ENCODE measurements at places on chromosomes 6 and 20.

- DNase-seq = no peak
Measured at GRCh38 chr20:56986931-56987720, 279.3 kb downstream of the BMP7 start.

DNA sequence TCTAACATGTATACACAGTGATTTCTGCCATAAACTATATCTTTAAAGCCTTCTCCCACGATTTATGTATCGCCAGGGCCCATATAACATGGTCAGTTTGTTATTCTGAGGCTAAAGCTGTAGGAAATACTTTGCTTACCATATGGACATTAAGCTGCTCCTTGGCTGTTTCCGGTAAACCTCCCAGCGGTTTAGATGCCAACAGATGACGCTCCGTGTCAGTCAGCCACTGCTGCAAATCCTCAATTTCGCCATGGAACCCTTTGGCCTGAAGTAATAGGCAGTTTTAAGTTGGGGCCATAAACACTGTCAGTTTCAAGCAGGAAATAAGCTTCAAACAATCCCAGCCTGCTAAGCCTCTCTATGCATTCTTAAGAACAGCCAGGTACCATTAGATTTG is 145.4 kb downstream of the DST start:
- DNase-seq = no peak

- no peak for DNase-seq
Measured at GRCh38 chr6:28929887-28930620, 6.3 kb upstream of the TRIM27 start.

DNA sequence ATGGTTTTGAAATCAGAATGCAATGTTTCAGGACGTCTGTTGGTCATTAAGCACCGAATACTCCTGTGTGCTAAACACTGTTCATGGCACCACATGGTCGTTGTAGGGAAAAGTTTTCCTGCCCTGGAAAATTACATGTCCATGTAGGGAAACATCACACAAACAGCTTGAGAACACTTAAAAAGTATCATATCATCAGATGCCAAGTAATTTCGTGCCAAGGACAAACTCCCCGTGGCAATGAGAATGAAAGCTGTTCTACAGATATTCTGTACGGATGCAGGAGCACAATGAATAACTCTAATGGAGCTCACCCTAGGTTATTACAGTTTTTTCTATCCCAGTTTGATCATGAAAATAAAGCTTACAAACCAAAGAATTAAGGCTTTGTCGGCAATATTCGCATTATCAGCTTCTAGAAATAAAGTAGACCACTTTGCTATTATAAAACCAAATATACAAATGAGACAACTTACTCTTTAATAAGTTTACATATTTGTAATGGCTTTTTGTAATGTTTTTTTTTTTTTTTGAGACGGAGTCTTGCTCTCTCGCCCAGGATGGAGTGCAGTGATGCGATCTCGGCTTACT is 4.6 kb upstream of the DST start:
- DNase-seq = no peak

DNA sequence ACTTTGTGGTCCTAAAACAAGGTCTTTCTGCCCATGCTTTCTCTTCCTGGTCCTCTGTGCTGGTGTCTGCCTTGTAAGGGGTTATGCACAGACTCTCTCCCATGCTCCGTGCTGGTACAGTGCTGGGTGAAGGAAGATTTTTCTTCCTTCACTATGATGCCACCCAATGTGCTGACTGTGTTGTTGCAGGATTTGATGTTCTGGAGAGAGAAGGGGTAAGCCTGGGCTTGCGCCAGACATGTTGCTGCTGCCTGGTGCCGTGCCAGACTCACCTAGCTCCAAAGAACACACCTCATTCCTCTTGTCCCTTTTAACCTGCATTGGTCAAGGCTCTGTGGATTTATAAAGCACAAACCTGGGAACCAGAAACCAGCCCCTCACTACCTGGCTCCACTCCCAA is 28.4 kb upstream of the ARMH2 start:
- DNase-seq = no peak

GRCh38 chr6:130593200-130593599 is 227.4 kb downstream of the TMEM200A start:
- DNase-seq = no peak

GRCh38 chr6:86423571-86423970 is 513.8 kb upstream of the HTR1E start:
- DNase-seq = no peak

- no peak for DNase-seq
Measured at GRCh38 chr6:17125407-17125806, 23.6 kb downstream of the STMND1 start.

DNA sequence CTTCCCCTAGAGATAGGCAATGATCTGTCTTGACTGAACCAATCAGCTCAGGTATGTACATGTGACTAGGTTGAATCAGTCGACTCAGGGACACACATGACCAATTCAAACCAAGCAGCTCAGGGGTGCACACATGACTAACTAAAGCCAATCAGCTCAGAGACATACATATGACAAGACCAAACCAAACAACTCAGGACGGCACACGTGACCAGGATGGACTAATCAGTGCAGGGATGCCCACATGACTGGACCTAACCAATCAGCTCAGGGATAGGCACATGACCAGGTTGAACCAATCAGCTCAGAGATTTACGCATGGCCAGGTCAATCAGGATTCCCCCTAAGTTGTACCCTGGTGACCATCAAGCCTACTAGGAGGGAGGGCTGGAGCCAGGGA is 310.3 kb downstream of the CDH26 start:
- no peak for DNase-seq

DNA sequence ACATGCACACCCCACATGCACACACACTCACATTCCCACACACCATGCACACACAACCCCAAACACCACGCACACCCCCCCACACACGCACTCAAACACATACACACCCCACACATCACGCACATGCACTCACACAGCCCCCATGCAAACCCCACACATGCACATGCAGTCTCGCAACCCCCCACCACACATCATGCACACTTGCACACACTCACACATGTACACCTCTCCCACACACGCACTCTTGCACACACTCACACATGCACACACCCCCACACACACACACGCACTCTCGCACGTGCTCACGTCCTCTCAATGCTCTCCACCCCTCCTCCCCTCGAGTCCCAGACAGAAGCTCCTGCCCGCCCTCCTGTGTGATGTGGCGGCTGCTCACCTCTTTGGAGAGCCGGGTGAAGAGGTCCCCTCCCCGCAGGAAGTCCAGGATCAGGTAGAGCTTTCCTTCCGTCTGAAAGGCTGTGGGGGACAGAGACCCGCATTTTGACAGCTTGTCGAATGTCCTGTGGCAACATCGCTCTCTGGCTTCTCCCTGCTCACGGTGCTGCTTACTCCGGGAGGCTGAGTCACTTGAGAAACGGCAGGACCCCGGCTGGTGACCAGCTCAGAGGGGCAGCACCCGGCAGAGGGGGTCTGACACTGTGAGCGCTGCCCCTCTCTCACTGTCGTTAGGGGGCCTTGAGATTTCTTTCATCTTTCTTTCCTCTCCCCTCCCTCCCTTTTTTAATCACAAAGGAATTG is 78.5 kb downstream of the RAMACL start:
- no peak for DNase-seq

DNA sequence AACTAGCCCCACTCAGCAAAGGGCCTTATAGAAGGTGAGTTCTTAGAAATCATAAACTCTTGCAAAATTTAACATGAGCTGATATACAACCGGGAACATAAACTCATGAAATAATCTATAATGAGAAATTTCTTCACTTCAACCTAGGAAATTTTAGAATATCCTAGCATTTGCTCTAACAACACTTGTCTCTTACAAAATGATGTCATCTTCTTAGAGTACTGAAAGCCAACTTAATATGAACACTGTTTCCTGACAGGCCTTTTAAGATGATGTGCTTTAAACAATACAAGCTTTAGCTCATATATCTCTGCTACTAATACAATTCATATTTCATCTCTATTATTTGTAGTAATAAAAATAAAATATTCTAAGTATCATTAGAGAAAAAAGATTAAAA is 932 bp downstream of the PACRG start:
- DNase-seq = no peak

DNA sequence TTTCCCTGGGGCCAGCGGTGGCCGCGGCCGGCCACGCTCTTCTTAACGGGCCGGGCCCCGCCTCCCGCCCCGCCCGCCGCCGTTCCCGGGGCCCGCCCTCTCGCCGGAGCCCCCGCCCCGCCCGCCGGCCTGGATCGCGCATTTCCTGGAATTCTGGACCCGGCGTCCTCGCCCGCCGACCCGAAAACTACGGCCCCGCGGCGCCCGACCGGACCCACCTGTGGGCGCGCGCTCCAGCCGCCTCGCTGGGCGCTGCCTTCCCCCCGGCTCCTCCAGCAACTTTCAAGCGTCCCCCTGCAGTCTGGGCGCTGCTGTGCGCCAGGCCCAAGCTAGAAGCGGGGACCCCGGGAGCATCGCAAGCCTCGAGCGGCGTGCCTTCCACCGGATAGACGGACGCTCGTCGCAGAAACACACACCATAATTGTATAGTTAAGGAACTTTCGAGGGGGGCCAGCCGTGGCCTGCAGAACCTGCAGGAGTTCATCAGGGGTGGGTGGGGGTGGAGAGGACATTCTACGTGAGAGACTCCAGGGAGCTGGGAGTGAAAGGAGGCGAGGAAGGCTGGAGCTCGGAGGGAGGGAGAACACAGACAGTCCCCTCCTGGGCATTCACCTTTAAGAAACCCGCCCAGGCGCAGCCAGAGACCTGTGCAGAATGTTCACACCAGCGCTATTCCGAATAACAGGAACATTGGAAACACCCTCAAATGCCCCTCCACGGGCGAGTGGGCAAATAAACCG is at the start of gene ADA:
TSS of gene ADA (minus strand) at position 16 of the 740 bp plus-strand sequence. CDS start 92 bp downstream, outside the sequence.
- no peak for DNase-seq

GRCh38 chr6:144106206-144106605 is 10.8 kb upstream of the SF3B5 start:
- DNase-seq = no peak

GRCh38 chr6:36516559-36516958 is 30.7 kb downstream of the STK38 start:
- DNase-seq = no peak

- no peak for DNase-seq
Measured at GRCh38 chr6:108250240-108250866, 10.5 kb downstream of the SNX3 start.

DNA sequence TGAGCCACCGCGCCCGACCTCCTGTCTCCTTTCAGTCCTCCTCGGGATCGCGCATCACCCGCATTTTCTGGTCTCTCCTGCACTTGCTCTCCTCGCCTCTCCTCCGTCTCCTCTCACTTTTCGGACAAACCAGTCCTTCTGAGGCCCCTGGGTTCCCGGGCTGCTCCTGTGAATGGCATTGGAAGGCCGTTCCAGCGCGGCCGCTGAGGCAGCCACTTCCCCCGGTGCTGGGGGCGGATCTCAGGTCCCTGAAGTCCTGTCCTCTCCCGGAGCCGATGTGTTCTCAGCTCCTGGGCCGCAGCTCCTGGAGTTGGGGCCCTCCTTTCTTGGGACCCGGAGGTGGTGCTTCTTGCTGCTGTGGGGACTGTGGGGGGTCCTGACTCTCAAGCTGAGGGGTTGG is 803 bp downstream of the MICB start:
- no peak for DNase-seq

- DNase-seq = no peak
Measured at GRCh38 chr6:128569732-128570679, 49.6 kb upstream of the PTPRK start.

DNA sequence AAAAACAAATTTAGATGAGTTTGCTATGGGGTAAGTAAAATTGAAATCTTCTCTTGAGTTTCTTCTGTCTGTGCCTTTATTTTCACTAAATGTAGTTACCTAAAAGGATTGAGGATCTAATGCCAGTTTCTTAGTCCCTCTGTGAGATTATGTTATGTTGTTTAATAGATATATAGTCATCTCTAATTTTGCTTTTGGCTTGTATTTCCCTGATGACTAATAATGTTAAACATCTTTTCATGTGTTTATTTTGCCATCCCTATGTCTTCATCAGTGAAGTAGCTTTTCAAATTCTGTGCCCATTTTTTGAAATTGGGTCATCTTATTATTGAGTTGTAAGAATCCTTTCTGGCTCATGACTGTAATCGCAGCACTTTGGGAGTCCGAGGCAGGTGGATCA is 13.7 kb downstream of the QRSL1 start:
- no peak for DNase-seq

- DNase-seq = no peak
Measured at GRCh38 chr20:59349277-59349676, 48.9 kb downstream of the EDN3 start.

GRCh38 chr20:23410916-23411695 is 10.2 kb downstream of the NAPB start:
- DNase-seq = no peak

DNA sequence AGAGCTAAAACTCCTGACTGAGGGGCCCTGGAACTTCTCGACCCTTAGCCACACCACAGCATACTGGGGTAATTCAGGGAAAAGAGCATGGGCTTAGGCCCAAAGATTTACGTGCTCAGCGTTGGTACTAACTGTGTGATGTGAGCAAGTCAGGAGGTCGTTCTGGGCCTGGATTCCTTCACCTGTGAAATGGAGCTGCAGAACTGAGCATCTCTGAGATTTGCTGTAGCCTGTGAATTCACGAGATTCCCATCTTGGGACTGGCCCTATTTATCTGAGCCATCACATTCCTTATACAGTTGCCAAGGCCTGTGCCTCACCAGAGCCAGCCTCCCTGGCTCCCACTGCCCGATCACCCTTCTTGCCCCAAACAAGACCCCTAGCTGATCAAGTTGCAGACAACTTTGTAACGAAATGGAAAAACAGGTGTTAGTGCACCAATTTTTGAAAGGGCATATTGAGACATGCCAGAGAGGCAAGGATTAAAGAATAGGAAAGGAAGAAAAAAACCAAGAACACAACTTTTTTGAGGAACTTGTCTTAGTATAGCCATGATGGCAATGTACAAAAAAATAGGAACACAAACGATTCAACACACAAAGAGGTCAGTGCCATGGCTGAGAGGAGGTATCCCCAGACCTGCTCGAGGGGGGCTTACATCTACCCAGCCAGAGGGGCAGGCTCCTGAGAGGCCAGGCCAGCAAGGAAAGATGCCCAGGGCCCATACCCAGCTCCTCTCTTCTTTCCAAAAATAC is 323.0 kb upstream of the JARID2 start:
- DNase-seq = no peak

- DNase-seq = no peak
Measured at GRCh38 chr6:3421791-3422434, 34.9 kb downstream of the SLC22A23 start.

DNA sequence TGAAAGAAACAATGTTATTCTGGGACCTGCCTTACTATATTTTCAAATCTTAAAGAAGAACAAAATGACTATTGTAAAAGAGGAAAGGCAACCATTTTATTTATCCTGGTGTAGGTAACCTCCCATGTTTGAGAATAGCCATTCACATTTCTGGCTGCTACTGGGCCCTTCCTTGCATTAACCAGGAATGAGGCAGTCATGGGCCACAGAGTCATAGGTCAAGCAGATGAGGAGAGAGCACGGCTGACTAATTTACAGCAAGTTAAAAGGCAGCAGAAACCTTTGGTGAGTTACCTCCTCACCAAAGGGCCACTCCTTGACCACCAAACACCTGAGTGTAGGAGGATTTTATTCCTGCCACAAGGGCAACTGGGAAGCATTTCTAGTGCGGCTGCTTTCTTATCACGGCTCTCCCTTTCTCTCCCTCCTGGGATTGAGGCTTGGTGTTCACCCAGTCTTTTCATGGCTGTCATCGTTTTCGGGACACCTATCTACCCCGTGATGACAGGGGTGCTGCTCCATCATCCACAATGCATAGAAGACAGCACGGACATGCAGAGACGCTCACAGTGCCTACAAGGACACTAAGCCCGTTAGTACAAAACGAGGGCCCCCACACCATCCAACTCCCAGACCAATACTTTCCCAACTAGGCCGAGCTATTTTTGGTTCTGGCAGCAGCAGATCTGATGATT is 4.4 kb upstream of the LAMA4 start:
- no peak for DNase-seq

GRCh38 chr6:24522228-24523176 is 27.7 kb downstream of the ALDH5A1 start:
- DNase-seq = no peak
